Activated CD4-positive, alpha-beta T cell treated with anti-CD3 and anti-CD28 coated beads, Interleukin-2, amount 10 ng/mL, durations not matched to agents 24 days and 14 days (primary cell): ENCODE measurements at places on chromosomes 4 and X. TPM values are rescaled to one million over a fixed set of nuclear protein-coding genes. Genes with fewer than 3 reads are reported as not detected.

TCEAL7 gene
- total RNA-seq, result not detected in 2 replicates

GUCY1B1 gene
- total RNA-seq, result 0.37 and 0.66 TPM in 2 replicates

UCHL1 gene
- 0.26 and 0.35 TPM in 2 replicates for total RNA-seq

C1GALT1C1 gene
- total RNA-seq, result 21.1 and 21.7 TPM in 2 replicates

FHIP1A gene
- total RNA-seq, result not detected in 2 replicates
